Activated effector memory CD4-positive, alpha-beta T cell treated with Interleukin-2 at 50 U/mL for 16 hours (primary cell): ENCODE measurements at places on chromosomes 11 and 22.

GRCh38 chr11:73496134-73496533 is 101.8 kb downstream of the FAM168A start:
- DNase-seq: no peak

DNA sequence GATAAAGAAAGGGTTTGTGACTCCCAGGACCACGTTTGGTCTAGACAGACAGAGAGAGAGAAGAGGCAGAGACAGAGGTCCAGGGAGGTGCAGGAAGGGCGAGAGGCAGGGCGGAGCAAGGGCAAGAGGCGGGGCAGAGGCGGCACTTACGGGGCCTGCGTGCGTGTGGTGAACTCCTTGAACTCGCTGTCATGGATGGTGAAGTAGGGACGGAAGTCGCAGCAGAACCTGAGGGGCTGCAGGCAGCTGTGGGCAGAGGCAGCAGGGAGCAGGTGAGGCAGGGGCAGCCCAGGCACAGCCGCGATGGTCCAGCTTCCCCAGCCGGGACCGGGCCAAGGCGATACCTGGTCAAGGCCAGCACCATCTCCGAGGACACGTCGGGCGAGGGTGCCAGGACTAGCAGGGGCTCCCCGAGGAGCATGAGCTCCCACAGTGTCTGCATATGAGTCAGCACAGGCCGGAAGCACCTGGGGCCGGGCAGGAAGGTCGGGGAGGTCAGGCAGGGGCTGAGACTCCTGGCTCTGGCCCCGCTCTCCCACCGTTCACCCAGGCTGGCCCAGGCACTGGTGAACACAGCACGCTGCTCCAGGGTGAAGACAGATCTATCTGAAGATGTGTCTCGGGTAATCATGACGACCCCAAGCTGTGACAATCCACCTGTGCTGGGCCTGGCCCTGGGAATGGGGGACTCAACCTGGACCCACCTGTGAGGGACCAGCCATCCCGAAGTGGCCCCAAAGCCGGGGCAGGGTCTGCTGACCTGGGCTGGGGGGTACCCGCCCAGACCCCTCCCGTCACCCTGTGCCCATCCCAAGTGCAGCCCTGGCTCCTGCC is 7.2 kb upstream of the PLXNB2 start:
- peak; percentile 71 for DNase-seq

DNA sequence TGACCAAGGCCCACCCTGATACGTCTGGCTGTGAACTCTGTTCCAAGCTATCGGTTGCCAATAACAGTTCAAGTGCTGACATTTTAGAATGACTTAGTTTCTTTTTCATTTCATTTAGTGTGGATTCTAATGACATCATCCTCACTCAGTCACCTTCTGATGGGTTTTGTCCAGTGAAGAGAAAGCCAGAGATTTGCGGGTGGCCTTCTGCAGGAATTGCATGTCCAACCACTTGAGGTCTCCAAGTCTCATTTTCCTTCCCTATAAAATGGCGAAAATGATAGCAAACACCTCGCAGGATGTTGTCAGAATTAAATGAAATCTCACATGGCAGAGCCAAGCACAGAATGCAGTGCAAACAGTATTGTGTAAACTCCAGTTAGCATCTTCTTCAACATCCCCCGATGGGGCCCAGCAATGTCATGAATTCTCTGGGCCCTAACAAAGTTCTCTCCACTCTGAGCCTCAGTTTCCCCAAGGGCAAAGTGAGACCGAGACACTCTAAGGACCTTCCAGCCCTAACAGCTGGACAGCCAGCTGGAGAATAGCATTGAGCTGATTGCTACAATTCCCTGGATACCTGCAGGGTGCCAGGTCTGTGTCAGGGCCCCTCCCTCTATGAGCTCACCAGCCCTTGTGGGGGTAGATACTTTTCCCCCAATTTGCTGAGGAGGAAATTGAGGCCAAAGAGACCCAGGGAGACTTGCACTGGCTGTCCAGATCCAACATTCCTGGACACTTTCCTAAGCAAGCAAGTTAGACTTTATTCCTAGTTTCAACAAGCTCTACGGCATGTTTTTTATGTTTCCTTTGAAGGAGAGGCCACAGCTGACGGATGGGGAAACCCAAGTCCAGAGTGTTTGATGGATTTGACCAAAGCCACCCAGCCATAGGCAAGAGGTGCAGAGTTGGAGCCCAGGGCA is 286.7 kb downstream of the MN1 start:
- DNase-seq: no peak

GRCh38 chr11:43723617-43724016 is 43.1 kb downstream of the HSD17B12 start:
- DNase-seq: no peak

GRCh38 chr11:3929649-3930048 is 74.2 kb downstream of the STIM1 start:
- DNase-seq: no peak

DNA sequence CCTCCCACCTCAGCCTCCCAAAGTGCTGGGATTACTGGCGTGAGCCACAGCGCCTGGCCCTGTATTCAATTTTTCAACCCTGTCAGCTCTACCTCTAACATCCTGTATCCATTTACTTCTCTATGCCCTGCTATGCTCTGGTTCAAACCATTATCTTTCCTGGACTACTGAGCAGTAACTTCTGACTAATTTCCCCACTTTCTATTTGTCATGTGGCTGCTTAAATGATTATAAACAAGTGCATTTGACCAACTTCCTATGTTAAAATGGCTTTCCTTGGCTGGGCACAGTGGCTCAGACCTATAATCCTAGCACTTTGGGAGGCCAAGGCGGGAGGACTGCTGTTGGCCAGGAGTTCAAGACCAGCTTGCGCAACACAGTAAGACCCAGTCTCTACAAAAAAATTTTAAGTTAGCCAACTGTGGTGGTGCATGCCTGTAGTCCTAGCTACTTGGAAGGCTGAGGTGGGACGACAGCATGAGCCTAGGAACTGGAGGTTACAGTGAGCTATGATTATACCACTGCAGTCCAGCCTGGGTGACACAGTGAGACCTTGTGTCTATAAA is 2.1 kb downstream of the MED19 start:
- no peak for DNase-seq

DNA sequence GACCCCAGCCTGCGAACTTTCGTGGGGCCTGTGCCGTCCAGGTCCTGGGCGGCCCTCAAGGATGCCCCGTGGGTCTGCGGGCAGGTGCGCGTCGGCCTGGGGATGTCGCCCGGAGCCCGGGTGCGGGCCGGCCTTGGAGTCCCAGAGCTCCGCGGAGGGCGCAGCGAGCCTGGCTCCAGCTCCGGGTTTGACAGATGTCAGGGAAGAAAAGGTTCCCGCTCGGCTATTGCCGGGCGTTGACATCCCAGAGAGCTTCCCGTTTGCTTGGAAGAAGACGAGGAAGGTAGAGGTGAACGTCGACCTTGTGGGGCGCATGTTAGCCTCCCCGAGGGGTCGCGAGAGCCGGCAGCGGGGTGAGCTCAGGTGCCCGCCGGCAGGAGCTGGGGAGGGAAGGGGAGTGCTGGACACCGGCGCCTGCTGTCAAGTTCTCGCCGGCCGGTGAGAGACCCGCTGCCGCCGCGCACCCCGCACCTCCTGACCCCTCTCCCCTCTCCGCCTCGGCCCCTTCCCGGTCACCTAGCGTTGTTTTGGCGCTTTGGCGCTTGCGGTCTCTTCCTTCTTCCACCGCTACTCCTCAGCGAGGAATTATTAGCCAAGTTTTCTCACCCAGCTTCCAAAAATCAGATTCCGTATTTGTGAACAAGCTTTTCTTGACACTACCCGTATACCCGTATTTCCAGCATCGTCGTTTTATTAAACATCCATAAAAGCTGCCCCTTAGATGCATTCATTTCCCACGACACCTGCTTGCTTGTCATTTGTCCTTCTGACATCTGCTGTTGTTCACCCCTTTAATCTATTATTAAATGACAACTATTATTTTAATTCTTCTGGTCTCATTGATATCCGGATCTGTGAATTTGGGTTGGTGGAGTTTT is 1.3 kb downstream of the BMAL1 start:
- no peak for DNase-seq
